ELF-1 (cell line): ENCODE measurements at places on chromosomes 2 and 18.

DNA sequence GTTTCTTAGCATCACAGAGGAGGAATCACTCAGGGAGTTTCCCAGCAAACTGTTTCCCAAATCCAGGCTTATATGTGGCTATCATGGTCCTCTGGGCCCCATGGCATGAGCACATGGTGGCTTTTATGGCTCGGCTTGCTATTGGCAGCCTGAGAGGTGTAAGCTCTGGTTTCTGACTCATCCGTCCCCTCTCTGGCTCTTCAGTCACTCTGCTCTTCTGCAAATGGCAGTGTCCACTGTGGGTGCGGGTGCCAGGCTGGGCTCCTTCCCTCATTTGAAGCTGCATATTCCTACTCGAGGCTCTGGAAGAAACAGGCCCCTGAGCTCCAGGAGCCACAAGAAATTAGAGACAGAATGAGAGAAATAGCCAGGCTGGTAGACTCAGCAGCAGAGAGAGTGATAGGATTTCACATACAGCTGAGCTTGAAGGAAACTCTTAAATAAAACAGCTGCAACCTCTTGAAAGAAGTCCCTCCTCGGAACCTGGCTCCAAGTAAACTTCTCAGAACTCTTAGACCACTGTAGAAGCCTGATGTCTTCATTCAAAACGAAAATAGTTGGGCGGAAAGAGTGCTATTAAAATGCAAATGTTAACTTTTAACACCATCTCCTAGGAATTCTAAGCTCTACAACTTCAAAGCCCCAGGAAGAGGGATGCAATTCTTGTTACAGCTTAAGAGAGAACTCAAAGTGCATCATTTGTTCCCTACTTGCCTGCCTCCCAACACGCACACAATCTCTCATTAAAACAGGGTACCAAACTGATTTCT lies 212.6 kb upstream of the SP5 start:
- DNase-seq = peak; percentile 58

GRCh38 chr18:58325494-58325893 lies 281.5 kb downstream of the NEDD4L start:
- no peak for DNase-seq

DNA sequence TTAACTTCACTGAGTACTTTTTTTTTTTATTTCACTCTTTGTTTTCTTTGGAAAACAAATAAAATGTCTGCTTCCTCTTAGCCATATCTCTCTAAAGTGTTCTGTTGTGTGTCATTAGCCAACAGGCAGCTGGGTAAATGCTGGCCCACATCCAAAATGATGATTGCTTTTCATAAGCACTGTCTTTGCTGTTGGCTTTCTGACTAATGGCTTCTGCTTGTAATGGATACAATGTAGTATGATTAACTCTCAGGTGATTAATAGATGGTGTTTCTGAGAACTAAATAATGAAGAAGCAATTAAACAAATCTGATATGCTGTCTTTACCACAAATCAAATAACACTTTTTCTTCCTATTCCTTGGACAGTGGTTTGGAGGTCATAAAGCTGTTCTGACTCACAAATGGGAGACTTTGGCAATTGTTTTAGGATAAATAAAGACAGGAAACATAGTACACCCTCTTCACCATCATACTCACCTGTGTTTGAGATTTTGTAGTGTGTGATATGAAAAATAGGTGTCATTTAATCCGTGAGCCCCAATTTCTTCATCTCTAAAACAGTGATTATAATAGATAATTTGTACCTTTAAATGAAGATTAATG lies 888.4 kb downstream of the TSN start:
- no peak for DNase-seq

GRCh38 chr2:151669585-151670081 lies 64.6 kb downstream of the NEB start:
- peak; percentile 44 for DNase-seq

DNA sequence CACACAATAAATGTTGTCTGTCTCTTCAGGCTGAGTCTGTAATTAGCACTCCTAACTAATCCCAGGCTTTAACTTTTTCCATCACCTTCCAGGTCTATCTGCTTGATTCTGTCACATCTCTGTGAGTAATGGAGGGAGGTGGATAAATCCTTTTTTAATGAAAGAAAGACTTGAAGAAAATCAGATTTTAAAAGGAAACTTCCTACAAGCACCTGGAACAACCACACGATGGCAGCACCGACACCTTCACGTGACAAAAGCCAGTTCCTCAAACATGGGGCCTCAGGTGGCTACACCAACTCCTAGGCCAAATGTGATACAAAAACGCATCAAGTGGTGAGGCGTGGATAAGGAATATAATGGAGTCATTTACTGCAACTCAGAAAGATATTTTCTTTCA lies 41.8 kb downstream of the TGFBRAP1 start:
- peak; percentile 47 for DNase-seq

- no peak for DNase-seq
Measured at GRCh38 chr2:20935168-20935775, 108.6 kb downstream of the APOB start.

DNA sequence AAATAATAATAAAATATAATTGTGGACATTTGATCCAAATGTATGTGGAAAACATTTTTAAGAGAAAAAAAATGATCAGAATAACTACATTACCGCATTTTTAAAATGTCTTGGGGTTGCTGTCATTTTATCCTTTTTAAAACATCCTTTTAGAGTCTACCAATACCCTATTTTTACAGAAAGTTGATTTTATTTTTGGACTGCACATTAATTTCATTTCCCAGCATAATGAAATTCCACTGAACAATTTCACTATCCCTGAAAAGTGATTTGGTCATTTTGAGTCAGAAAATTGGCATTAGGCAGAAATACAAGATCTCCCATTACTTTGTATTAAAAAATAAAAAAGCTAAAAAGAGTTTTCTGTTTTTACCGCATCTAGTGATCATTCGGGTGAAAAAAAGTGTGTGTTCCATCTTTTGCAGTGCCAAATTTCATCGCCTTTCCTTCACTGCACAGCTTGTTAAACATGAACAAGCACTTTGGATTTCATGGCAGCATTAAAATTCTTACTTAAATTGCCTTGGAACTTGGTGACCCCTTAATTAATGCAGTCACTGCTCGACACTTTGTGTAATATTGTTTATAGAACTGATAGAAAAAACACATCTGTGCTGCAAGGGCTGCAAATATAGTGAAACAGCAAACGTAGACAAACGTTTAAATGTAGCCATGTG lies 611.7 kb downstream of the TSN start:
- DNase-seq = no peak

DNA sequence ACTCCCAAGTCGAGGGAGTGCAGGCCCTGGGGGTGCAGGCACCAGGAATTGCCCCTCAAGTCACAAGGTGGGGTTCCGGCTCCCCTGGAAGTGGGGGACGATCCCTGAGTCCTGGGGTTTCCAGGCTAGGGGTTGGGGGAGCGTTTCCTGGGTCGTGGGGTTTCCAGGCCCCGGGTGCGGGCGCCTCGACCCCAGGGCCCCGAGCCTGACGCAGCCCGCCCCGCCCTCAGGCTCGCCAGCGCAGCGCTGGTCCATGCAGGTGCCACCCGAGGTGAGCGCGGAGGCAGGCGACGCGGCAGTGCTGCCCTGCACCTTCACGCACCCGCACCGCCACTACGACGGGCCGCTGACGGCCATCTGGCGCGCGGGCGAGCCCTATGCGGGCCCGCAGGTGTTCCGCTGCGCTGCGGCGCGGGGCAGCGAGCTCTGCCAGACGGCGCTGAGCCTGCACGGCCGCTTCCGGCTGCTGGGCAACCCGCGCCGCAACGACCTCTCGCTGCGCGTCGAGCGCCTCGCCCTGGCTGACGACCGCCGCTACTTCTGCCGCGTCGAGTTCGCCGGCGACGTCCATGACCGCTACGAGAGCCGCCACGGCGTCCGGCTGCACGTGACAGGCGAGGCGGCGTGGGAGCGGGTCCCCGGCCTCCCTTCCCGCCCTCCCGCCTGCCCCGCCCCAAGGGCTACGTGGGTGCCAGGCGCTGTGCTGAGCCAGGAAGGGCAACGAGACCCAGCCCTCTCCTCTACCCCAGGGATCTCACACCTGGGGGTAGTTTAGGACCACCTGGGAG lies 12.0 kb downstream of the SIGLEC15 start:
- peak; percentile 66 for DNase-seq

GRCh38 chr2:31992025-31992579 lies 18.7 kb downstream of the MEMO1 start:
- no peak for DNase-seq

DNA sequence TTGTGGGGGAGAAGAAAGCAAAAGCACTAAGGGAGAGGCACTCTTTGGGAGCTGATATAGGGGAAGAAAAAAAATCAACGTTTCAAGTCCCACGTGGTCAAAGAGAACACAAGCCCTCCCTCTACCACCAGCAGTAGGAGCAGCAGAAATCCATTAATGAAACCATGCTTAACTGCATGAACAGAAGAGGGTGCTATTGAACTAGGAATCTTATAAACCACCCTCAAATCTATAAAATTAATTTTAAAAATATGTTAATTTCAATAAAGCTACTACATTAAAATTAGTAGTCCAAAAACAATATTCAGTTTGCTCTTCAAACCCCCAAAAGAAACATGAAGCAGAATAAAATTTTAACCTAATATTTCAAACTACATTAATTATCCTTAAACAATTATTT lies 147.8 kb downstream of the TMEM18 start:
- peak; percentile 58 for DNase-seq

- no peak for DNase-seq
Measured at GRCh38 chr2:208249296-208249695, 5.6 kb downstream of the IDH1 start.

DNA sequence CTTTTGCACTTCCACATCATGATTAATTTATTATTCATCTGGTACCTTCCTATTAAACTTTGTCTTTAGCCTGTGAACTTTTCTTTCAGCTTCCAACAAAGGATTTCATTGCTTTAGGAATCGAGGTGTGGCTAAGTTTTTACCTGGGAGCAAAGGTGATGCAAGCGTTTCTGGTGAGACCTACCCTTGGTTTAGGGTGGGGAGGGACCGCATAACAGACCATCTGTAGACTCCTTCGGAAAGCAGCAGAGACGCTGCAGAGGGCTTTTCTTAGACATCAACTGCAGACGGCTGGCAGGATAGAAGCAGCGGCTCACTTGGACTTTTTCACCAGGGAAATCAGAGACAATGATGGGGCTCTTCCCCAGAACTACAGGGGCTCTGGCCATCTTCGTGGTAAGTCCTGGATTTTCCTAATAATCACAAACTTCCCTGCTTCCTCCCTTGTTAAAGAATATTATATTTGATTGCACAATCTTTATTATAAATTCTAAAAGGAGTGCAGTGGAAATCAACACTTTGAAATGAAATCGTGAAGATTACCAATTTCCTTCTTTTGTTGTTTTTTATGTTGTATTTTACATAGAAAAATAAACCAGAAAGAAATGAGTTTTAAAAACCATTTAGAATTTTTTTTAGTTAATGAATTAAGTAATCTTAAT lies at the start of gene DSG3:
Gene DSG3, plus strand, starts transcription at position 212 of the 662 bp plus-strand sequence. Its CDS starts 137 bp downstream, at position 349.
- DNase-seq = no peak

- no peak for DNase-seq
Measured at GRCh38 chr18:78239090-78239457, 740.5 kb upstream of the SALL3 start.

DNA sequence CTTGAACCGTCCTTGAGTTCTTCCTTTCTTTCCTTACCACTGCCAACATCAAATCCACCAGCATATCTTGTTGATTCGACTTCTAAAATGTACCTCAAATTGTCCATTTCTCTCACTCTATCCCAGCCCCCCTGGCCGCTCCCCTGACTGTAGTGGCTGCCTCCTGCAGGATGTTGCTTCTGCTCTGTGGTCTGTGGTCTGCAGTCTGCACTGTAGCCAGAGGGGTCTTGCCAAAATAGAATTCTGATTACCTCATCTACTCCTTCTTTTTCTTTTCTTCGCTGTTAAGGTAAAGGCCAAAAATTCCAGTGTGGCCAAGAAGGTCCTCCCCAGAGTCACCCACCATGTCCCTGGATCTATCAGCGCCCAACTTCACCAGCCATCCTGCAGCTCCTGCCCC lies 79.5 kb upstream of the ALPP start:
- DNase-seq = no peak
